ENCODE measurements at places on chromosomes 1 and 21.

GRCh38 chr1:33276573-33277298, 20.4 kb downstream of the ZNF362 start:
- no peak for DNase-seq

- no peak for DNase-seq
Observed at GRCh38 chr1:190942475-190942874, 464.8 kb upstream of the BRINP3 start.

DNA sequence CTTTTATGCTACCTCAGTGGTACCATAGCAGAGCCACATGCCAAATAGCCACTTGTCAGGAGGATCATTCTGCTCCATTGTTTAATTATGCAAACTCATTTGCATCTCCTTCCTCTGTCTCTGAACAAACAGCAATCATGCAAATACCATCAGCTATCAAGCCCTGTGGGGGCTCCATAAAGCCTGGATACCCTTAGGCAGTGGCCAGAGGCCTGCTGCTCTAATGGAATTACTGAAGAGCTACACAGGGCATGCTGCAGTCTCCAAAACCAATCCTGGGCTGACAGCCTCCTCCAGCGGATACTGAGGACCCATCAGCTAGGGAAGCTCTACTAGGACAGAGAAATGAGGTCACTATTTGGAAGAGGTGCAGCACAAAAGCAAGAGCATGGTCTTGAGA, 376.3 kb downstream of the KCNH1 start:
- no peak for DNase-seq

DNA sequence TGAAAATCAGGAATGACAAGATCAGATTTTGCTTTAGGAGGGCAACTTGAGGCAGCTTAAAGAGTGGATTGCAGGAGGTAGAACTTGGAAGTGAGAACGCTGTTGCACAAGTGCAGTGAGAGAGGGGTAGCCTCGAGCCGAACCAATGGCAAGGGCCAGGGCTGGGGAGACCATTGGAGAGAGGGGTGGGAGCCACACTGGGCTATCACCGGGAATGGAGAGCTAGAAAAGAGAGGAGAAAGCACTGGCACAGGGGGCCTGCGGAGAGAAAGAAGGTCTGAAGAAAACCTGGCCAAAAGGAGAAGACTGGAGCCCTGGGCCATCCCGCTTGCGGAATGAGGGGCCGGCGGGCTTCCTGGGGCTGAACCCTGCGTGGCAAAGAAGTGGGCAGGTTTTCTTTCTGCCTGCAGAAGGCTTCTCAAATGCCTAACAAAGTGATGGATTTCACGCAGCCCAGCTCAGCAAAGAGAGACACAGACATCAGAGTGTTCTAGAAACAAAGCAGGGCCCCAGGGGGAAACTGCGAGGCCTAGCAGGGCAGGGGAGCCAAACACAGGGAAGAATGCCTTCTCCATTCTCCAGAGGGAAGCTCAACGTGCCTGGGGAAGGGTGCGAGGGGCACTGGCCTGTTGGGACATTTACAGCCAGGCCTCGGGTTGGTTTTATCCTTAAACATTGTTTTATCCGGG, 1.2 kb upstream of the SLC37A1 start:
- DNase-seq: no peak

DNA sequence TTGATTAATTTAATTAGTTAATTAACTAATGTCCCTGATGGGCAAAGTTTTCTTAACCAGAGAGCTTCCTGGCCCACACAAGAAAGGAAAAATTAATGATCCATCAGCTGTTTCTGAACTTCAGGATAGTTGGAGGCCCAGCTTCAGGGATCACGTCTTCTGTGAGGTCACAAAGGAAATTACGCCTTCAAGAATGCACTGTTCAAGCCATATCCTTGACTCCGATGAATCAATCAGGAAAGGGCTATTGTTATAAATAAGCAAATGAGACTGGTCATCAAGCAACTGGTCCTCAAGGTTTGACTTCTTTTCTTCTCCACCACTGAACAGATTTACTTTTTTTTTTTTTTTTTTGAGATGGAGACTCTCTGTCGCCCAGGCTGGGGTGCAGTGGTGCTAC, 40.6 kb downstream of the TCP10L start:
- DNase-seq: no peak

- DNase-seq: no peak
Observed at GRCh38 chr1:162172311-162173102, 103.0 kb downstream of the NOS1AP start.

- DNase-seq: peak; percentile 84
Observed at GRCh38 chr21:16117851-16118590, 388.2 kb downstream of the USP25 start.

- DNase-seq: no peak
Observed at GRCh38 chr1:6473974-6474814, 8.2 kb upstream of the TNFRSF25 start.

DNA sequence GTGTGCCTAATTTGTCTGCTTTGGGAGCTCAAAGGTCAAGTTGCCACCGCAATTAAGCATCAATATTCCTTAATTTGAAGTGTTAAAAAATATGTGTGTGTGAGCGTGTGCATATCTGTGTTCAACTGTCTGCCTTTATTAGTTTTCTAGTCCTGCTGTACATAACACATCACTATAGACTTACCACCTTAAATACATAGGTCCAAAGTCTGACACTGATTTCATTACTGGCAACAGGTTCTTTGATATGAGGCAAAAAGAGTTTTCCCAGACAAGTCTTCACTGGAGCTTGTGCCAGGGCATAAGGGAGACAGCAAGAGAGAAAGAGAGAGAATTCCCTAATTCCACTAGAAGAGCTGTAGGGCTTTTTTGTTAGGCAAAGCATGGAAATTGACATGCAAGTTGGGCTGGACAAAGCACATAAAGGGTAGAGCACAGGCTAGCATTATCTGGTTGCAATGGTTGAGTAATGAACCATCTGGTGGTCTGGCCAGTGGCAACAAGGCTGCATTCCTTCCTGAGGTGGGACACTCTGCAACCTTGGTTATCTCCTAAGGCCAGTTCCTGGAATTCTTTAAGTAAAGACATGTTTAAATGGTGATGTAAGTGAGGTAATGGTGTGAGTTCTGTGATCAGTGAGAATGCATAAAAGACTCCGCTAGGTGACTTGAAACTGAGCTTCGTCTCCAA, 457.2 kb upstream of the ADAMTS5 start:
- DNase-seq: peak; percentile 39

GRCh38 chr21:34698270-34699015, 29.6 kb downstream of the CLIC6 start:
- no peak for DNase-seq

- no peak for DNase-seq
Observed at GRCh38 chr1:241985787-241986186, 13.1 kb downstream of the MAP1LC3C start.

DNA sequence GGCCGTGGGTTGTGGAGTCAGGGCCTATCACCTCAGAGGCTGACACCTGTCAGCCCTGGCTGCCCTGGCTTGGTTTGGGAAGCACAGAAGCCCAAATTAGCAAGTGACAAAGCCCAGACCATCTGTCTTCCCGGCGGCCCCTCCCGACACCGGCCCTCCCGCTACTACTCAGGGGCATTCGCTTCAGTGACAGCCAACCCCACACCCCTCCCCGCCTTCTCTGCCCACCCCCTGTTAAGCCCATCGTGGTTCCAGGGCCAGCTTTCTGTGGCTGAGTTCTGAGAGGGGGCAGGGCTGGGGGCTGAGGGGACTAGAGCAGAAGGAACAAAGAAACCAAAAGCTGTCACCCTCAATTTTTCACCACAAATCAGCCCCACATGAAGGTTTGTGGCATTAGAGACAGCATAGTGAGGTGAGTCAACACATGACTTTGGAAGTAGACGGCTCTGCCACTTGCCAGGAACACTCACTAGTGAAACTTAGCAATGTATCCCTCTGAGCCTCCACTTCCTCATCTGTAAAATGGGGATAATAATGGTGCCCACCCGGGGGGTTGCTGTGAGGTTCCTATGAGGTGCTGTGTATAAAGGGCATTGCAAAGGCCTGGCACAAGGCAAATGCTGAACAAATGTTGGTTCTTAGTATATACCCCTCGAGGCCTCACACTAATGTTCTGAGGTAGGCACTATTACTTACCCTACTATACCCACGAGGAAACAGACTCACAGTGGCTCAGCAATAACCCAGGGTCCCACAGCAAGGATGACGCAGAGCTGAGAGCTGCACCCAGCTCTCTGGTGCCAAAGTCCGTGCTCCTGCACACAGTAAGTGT, 5.2 kb upstream of the TNNI1 start:
- DNase-seq: no peak

- DNase-seq: no peak
Observed at GRCh38 chr1:222347627-222348026, 200.3 kb downstream of the HHIPL2 start.

- DNase-seq: peak; percentile 82
Observed at GRCh38 chr1:203199816-203200571, 13.5 kb upstream of the CHI3L1 start.

GRCh38 chr1:50208756-50209155, 100.0 kb downstream of the ELAVL4 start:
- DNase-seq: no peak

DNA sequence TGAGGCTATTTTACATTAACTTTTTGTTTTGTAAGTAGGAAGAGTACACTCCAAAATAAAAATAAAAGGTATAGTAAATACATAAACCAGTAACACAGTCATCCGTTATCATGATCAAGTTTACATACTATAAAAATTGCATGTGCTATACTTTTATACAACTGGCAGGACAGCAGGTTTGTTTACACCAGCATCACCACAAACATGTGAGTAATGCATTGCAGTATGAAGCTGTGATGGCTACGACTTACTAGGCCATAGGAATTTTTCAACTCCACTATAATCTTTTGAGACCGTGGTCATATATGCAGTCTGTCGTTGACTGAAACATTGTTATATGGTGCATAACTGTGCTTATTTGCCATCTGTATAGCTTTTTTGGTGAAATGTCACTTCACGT, 106.2 kb downstream of the CENPF start:
- DNase-seq: no peak

DNA sequence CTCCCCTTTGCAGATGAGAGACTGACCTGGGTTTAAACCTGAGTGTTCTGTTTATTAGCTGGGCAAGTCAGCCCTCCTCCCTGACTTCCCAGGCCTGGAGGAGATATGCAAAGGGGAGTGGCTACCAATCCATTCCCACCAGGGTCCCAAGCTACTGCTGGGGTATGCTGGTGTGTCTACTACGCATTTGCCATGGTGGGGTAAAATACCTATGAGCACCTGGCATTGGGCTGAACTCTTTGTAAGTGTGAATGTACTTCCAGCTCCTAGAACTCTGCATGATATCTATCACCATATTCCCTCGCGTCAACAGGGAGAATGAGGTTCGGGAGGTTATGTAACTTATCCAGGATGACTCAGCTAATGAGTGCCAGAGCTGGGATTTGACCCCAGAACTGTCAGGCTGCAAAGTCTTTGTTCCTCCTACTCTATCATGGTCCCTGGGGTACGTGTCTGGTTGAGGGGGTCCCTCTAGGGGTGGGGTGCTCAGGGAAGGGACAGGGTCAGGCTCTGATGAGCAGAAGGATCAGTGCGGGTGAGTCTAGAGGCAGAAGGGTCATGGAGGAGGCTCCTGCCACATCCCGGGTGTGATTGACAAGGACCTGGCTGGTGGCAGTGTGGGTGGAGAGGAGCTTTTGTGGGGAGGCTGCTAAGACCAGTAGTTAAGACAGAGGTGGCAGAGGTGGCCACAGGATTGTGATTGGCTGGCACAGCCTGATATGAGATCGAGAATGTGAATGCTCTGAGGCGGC, 16.7 kb downstream of the AMPD2 start:
- DNase-seq: no peak

DNA sequence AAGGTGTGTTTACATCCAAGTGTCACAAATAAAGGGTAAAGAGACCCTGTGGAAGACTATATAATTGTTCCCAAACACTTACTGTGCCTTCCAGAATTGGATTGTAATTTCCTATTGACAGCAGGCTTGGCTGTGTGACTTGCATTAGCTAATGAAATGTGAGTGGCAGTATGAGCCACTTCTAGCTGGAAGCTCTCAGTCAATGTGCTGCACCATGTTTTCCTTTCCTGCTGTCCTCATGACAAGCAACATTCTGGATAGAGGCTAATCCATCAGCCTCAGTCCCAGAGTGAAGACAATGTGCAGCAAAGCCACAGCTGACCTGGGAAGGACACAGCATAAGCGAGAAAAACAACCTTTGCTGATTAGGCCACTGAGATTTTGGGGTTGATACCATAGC, 5.9 kb upstream of the FOXJ3 start:
- DNase-seq: no peak
